ENCODE measurements at places on chromosomes 1 and 21.

- no peak for DNase-seq
These were observed 9.7 kb upstream of the PRELP start for GRCh38 chr1:203465948-203466347.

DNA sequence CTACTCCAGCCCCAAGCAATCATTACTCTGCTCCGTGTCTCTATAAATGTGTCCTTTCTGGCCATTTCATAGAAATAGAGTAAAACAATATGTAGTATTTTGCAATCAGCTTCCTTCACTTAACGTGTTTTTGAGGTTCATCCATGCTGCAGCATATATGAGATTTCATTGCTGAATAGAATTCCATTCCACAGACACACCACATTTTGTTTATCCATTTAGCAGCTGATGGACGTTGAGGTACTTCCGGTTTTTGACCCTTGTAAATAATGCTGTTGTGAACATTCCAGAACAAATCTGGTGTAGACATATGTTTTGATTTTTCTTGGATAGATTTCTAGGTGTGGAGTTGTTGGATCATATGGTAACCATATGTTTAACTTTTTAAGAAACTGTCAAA is 30.7 kb downstream of the ADAM30 start:
- no peak for DNase-seq

DNA sequence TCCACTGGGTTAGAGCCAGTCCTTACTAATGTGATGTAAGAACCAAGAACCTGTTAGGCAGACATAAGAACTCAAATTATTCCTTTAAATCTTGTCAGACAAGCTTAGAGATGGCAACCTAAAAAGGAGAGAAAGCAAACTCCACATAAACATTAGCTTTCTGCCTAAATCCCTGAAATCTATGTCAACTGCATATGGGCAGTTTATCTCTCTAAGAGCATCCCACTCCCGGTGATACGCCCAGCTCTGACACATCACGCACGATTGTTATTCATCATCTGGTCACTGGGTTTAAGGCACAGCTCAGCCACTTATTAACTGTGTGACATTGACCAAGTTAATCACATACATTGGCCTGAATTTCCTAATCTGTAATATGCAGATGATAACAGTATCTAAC is 323.7 kb downstream of the HHIPL2 start:
- DNase-seq, result peak; percentile 6

- no peak for DNase-seq
These were observed 20.9 kb downstream of the GADD45A start for GRCh38 chr1:67705735-67706453.

GRCh38 chr1:46076343-46076742 is 56.1 kb downstream of the PIK3R3 start:
- DNase-seq, result no peak

DNA sequence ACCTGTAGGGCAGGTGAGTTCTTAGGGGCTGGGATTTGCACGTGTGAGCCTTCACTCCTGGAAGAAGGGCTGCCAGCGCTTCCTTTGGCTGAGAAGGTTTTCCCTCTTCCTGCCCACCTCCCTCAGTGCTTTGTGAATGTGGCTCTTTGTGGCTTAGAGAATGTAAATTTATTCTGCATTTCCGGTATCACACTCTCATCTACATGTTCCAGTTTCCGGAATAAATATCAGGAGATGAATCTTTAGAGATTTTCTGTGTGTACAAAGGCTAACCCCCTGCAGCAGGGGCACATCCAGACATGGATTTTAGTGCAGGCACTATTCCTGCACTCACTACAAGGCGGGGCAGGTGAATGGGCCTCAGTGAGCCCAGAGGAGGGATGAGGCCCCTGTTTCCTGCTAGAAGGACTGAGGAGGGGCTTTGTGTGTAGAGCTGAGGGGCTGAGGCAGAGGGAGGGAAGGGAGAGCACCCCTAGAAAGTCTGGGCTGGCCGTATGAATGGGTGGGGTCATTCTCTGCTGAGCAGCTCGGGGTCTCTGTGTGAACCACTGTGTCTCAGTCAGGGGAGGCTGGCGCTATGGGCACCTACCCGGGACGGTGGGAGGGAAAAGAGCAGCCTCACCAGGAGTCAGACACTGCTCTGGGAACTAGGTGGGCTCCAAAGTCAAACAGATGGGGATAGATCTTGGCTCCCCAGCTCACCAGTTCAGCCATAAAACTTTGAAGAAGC is 207.5 kb downstream of the MATN1 start:
- no peak for DNase-seq

DNA sequence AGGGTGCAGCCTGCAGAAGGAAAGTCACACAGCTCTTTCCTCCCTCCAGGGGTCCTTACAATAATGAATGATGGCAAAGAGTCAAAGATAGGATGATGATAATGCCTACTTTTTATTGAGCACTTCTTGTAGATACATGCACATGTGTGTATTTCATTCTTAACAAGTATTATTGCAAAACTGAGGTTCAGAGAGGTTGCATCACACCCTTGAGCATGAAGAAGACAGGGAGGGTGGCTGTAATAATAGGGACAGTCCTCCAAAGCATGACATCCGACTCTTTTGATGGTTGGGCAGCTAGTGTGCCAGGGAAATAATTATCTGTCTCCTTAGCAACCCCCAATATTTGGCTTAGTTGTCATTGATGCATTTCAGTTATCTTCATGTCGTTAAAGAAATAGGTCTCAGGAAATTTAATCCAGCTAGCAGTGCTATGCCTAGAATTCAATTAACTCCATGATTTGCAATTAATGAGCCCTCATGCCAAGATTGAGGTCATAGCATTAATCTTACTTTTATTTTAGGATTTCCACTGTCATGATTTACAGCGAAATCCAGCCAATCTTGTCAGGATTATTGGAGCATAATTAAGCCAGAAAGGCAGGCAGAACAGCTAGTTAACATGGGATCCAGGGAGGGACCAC is 35.0 kb downstream of the DNAJC6 start:
- DNase-seq, result no peak

DNA sequence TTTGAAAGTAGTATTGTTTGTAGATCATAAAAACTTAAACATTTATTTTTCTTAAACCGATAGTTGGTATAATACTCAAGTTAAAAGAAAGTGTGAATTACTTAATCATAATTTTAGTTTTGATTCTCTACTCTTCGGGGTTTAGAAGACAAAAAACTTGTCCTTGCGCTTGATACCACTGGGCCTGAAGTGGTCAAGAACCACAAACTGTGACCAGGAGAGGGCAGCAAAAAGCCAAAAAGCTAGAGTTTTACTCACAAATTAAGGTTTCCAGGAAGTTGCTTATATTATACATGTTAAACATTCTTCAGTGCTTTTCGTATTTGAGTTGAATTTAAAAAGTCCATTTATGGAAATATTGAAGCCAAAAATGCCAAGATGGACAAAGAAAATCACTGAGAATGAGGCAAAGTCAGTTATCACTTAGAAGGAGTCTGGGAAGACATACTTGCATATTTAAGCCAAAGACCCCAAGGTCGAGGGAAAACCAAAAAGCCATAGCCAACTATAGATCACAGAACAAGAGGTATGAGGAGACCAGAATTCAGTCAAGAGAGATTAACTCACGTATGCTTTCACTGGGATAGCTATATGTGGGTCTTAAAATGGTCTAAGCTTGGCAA is 34.2 kb downstream of the EFCAB7 start:
- DNase-seq, result peak; percentile 67

GRCh38 chr1:154425172-154425571 is 20.0 kb downstream of the IL6R start:
- DNase-seq, result peak; percentile 83

GRCh38 chr21:38853421-38853919 is 47.7 kb downstream of the ETS2 start:
- DNase-seq, result no peak

DNA sequence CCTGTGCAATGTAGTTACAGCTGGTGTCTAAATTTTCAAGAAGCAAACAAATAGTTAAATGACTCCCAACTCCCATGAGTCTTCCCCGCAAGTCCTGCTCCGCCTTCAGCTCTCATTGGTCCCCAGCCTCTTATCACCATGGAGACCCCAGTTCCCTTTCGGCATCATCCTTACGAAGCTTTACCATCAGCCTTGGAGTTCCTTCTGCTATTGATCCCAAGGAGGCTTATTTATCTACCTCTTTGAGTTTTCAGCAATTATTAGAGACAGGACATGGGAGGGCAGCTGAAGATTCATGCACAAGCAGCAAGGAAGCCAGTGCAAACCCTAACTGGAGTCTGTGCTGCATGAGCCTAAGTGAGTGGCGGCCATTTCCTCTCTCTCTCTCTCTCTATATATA is 12.3 kb downstream of the KCNA2 start:
- no peak for DNase-seq

DNA sequence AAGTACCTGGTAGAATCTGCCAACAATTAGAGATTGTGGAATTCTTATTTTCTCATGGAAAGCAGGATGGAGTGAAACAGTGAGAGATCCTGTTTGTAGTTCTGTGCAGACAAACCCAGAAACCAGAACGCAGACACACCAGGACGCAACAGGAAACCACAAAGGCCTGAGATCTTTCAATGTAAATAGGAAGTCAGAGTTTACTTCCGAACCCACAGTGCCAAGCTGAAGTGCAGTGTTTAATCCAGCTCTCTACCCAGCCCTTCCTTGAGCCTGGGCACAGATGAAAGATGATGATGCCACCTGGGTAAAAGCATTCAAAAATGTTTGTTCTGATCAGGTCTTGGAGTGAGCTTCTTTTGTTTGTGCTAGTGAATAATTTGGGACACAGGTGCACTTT is 244.2 kb upstream of the HOOK1 start:
- DNase-seq, result peak; percentile 41

DNA sequence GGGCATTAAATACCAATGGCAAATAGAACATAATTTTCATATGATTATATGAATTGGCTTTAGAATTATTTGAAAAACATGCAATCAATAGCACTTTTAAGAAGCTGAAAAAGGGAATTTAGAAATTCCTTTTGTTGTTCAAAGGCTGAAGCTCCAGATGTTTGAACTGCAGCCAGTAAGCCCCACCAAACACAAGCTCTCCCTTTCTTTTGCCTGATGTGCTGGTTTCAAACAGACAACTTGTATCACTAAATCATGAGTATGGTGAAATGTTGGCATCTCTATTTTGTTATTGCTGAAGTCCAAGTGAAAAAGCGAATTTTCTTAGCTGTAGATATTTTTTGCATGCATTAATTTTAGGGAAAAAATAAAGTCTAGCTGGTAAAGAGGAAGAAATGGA is 27.5 kb upstream of the NCAM2 start:
- DNase-seq, result no peak

GRCh38 chr1:215489771-215490565 is 77.1 kb upstream of the KCTD3 start:
- no peak for DNase-seq

DNA sequence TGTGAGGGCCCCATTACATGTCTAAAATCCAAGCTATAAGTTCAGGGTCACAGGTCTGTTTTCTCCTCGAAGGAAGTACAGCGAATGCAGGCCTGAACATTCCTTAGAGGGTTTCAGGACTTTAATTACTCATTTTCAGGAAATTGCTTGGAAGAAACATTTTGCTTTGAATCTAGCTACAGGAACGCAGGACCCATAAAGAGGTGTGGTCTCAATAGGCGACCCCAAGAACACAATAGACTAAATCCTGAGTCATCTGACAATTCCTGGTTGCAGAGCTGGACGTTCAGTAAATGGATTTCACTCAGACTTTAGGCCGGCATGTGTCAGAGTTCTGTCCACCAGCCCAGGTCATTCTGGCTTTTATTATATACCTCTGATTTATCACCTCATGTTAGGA is 1.0 kb upstream of the ERG start:
- DNase-seq, result no peak

DNA sequence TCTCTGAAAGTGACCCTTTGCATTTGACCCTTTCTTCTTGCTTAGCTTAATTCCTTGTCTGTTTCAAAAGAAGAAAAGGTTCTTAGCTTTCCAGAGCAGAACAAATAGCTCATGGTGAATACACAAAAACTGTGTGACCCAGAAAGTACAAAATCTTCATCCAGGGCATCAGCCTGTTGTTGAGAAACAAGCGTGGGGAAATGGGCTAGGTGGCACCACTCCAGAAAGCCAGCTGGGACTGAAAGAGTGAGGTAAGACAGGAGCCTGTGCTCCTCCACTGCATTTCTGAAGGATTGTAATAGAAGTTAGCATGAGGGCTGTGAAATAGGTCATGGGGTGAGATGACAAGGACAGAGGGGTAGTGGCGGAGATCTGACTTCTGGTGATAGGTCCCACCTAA is 45.8 kb downstream of the CYP2J2 start:
- no peak for DNase-seq

DNA sequence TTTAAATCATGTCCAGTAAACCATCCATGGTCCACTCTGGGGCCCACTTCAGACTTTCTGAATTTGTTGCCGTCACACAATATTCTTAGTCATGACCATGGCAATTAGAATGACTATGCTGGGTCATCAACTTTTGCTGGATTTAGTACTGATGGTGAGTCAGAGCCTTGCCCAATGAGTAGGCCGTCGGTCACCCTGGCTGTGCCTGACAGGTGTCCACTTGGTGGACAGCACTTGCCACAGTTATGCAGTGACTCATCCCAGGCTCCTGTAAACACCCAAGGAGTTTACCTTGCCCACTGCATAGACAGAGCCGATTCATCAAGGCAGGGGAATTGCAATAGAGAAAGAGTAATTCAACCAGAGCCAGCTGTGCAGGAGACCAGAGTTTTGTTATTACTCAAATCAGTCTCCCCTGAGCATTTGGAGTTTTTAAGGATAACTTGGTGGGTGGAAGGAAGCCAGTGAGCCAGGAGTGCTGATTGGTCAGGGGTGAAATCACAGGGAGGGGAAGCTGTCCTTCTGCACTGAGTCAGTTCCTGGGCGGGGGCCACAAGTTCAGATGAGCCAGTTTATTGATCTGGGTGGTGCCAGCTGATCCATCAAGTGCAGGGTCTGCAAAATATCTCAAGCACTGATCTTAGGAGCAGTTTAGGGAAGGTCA is 333.8 kb downstream of the PTPRU start:
- no peak for DNase-seq

- DNase-seq, result no peak
These were observed 236.1 kb upstream of the VAMP3 start for GRCh38 chr1:7535016-7535415.

GRCh38 chr1:182376936-182377574 is 14.5 kb downstream of the GLUL start:
- DNase-seq, result no peak

DNA sequence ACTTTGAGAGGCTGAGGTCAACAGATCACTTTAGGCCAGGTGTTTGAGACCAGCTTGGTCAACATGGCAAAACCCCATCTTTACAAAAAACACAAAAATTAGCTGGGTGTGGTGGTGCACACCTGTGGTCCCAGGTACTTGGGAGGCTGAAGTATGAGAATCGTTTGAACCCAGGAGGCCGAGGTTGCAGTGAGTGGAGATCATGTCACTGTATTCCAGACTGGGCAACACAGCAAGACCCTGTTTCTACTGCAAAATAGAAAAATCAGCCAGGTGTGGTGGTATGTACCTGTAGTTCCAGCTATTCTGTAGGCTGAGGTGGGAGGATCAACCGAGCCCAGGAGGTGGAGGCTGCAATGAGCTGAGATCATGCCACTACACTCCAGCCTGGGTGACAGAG is 4.2 kb upstream of the INTS3 start:
- DNase-seq, result no peak

- no peak for DNase-seq
These were observed 925 bp upstream of the ARHGEF10L start for GRCh38 chr1:17538428-17539117.

GRCh38 chr1:200294241-200294640 is 115.6 kb downstream of the ZNF281 start:
- DNase-seq, result no peak

GRCh38 chr1:170471398-170472053 is 60.4 kb upstream of the GORAB start:
- no peak for DNase-seq
